ENCODE measurements at places on chromosomes 13 and 19.

DNA sequence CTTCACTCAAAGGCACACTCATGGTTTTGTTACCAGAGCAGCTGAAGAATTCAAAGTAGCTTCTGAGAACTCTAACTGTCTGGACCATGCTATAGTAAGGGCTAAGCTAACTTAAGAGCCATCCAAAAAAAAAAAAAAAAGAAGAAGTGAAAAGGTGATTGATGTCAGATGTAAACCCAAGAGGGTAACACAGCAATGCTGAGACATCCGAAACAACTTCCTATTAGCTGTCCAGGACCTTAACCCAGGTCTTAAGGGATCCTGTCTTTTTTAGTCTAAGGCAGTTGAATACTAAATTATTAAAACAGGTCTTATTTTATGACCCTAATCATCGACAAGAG is 11.2 kb upstream of the RAB20 start:
- DNase-seq: no peak

DNA sequence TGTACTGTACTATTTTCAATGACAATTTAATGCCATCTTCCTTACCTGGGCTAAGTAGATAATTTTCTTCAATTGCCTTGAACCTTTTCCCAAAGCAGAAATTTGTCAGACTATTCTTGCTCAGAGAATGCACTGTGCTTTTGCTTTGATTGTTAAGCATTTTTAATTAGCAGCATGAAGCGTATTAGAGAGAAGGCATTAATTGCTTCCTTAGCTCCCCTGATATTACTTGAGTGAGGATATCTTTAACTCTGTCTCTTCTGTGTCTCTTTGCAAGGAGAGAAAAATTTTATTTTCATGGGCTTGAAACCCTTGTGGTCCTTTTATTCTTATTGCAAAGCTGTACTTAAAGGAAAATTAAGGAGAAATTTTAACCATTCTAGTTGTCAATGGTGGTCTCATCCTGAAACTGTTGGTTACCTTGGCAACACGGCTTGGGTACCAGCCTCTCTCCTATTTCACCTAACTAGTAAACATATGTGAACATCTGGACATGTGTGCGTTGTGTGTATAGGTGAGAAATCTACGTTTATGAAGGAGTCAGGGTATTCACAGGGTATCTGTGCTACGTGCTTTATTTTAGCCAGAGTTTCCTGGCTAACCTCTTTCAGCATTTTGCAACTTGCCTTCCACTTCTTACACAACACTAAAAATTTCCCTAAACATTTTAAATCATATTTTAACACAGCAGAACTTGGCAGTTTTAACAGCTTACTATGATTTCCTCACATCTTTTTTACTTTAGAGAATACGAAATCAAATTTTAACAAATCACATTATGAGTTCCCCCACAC is 225.5 kb downstream of the KLF5 start:
- DNase-seq: no peak

DNA sequence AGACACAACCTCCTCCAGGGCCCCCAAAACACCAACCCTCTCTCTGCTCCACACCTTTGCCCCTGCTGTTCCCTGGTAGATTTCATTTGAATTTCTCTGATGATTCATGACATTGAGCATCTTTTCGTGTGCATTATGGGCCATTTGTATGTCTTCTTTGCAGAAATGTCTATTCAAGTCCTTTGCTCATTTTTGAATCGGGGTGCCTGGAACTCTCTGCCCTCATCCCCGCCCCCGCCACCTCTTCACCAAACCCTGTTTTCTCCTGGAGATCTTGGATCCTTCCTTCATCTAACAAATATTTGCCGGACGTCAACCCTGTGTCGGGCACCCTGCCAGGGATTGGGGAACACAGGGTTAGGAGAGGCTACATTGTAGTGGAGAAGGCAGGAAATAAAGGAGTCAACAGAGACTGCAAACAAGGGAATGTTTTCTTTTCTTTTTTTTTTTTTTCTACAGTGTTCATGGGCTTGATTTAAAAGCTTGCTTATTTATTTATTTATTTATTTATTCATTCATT is 25.5 kb upstream of the SLC1A5 start:
- DNase-seq: no peak

GRCh38 chr13:47673009-47673850 is 327.8 kb downstream of the SUCLA2 start:
- no peak for DNase-seq

Measured in stimulated activated CD8-positive, alpha-beta memory T cell treated with anti-CD3 and anti-CD28 coated beads, Interleukin-7, amount 100 ng/mL, for 4 hours (primary cell).